Foreskin keratinocyte (primary cell): ENCODE measurements at places on chromosomes 12 and 14. TPM values are rescaled to one million over a fixed set of nuclear protein-coding genes. Genes with fewer than 3 reads are reported as not detected.

DNA sequence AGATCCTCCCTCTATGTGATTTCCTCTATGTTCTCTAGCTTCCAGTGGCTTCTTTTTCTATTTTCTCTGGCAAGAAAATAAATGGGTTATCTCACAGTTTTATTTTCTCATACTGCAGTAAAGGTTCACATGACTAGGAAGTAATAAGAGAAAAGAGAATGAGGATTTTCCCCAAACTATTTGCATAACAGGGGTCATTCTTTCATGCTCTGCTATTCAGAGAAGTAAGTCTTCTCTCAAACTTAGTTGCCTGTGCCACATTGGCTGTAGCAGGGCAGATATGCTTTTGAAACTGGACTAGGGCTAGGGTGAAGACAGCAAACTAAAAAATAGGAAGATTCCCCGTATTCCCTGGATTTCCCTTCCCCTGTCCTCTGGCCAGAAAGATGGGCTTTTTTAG is 57.4 kb downstream of the ACSM4 start:
- DNase-seq, result no peak

DNA sequence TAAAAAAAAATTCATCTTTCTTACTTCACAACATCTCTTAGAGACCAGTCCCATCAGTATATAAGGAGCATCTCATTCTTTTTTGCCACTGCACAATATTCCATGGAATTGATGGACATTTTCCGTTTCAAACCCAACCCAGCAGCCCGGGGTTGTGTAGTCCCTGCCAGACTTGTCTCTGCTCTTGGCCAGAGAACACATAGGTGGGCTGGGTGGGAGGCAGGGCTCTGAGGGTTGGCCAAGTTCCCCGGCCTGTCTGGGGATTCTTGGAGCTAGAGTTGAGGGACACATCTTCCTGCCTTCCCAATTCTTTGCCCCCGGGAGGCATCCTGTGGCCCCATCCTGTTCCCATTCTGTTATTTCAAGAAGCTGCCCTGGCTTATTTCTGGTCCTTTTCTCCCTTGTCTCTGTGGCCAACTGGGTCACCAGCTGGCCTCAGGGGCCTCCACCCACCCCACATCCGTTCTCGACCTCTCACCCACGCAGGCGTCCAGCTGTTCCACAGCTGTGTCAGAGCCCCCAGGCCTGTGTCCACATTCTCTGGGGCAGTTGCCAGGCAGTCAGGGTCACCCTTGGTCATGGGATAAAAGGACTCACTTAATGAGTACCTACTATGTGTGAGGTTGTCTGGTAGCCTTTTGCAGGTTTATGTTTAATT is 52.0 kb upstream of the CCDC63 start:
- DNase-seq, result no peak

- no peak for DNase-seq
These were observed 15.6 kb downstream of the VCPKMT start for GRCh38 chr14:50100805-50101204.

DNA sequence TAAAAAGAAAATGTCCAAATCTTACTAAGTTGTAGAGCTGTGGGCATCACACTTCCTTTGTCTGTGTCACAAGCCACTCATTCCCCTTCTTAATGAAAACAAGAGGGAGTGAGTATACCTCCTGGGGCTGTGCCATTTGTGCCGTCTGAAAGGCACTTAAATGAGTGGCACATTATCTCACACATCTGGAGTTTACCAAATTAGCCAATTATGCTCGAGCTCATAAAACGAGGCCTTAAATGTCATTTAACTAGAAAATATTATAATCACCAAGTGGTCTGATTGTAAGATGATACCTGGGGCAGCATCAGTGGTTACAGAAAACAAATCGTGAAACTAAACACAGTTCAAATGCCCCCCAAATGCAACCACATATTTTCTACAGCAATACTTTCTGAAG is 146.1 kb downstream of the PAX9 start:
- DNase-seq, result no peak

DNA sequence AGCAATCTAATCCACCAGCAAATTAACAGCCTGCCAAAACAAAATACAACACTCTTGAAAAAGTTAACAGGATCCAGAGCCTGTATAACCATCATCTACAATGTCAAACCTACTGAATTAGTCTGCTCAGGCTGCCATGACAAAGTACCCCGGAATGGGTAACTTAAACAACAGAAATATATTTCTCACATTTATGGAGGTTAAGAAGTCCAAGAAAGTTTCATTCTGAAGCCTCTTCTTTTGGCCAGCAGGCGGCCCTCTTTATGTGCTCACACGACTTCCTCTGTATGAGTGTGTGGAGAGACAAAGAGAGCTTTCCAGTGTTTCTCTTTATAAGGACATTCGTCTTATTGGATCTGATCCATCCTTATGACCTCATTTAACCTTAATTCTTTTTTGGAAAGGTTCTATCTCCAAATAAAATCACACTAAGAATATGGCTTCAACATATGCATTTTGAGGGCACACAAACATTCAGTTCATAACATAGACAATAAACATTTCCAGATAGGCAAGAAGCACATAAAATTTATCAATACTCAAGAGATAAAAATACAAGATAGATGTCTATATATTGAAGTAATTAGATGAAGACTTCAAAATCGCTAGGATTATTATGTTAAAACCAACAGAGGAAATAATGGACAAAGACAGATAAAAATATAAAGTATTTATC is 5.9 kb upstream of the RERG start:
- peak; percentile 51 for DNase-seq

GRCh38 chr12:91913651-91914050 is 232.0 kb downstream of the BTG1 start:
- no peak for DNase-seq

GRCh38 chr14:75067212-75067611 is 2.2 kb upstream of the ZC2HC1C start:
- no peak for DNase-seq

DNA sequence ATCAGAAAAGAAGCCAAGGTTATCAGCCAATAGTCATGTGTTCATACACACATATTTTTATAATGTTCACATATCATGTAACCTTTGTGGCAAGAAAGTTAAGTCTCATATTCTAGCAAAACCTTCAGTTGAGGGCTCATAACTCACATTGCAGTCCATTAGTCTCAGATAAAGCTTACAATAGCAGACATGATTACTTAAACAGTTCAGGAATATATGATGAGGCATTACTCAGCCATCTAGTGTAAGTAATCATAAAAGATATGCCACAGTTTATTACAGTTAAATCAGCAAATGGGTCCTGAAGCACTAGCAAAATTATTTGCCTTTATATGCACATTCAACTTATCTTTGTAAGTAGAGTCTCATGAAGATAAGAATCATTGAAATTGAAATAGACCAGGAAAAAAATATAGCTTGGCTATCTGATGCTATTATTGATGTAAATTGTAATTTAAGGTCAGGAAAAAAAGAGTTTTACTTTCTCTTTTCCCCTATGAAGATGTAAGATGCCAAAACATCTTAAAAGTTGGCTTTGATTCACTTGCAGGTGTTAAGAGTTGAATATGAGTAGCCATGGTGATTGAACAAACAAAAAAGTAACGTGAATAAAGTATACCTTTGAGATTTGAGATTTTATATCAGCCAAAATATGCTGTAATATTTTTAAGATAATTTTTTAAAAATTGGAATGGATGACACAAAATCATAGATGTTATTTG is 537.0 kb downstream of the SLC6A15 start:
- DNase-seq, result no peak

GRCh38 chr14:96626916-96627315 is 124.7 kb downstream of the PAPOLA start:
- no peak for DNase-seq

DNA sequence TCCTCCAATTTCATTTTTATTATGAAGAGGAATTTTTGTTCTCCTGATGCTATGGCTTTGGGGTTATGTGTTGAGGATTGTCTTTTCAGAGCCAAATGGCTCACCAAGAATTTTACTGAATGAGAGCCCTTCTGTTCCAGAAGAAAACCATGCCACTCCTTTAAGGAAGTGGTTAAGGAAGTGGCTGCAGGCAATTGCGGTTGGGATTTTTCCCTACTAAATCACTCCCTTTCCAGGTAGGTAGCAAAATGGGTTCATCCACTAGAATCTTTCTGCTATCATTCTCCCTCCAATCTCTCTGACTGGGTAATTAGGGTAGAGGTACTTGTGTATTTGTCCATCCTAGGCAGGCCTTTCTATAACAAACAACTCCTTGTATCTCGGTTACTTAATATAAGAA is 163.1 kb downstream of the TTC8 start:
- peak; percentile 95 for DNase-seq

GRCh38 chr14:106062502-106063272 is 536.3 kb downstream of the TMEM121 start:
- DNase-seq, result no peak

DNA sequence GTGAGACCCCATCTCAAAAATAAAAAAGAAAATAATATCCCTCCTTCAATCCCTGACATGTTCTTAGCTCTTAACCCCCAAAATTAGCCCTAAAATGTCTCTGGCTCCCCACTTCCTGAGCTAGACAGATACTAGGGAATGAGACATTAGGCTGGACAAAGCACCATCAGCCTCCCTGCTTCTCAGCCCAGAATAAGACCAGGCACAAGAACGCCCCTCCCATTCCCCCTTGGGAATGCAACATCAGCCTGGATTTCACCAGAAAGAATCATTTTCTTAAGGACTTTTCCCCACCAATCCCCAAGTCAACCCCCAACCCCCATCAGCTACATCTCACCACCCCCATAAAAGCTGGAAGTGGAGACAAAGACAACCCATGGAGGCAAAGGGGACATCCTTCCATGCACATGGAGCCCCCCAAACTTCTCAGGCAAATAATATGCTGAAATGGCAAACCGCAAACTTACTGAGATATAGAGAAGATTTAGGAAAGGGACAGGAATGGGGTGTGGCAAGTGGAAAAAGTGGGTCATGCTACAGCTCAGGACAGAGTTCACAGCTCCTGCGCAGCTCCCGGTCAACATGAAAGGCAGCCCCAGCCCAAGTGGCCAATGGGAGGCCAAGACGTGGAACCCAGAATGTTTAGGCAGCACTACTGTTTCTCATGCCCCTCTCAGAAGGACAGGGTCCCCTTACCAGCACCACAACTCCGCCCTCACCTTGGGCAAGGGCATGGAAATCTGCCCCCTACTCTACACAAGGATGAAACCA is 2.7 kb downstream of the CHD4 start:
- no peak for DNase-seq

DNA sequence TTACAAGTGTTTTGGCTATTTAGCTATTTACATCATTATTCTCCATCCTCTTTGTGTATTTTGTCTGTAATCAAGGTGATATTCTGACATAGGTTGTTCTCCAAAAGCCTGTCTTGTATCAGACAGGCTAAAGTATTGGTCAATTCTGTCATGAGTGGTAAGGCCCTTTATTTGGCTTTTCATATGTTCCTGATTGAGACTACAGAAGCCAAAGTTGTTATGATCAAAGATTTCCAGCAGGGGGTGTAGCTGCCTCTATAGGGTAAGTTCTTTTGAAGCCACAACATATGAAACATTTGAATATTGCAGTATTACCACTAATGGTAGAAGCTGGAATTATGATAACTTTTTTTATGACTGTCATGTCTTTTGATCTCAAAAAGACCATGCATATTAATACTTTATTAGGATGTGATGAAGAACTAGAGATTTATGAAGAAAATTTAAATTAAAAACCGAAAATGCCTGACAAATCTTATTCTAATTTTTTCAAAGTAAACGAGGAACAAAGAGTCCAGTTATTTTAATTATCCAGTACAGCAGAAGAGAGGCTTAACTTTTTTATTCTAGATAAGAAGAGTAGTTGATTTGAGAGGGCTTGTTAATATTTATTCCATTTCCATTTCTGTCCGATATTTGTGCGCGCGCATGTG is 3.4 kb upstream of the ARHGAP5 start:
- peak; percentile 71 for DNase-seq

GRCh38 chr12:64083285-64084210 is 138.5 kb downstream of the KICS2 start:
- peak; percentile 62 for DNase-seq

DNA sequence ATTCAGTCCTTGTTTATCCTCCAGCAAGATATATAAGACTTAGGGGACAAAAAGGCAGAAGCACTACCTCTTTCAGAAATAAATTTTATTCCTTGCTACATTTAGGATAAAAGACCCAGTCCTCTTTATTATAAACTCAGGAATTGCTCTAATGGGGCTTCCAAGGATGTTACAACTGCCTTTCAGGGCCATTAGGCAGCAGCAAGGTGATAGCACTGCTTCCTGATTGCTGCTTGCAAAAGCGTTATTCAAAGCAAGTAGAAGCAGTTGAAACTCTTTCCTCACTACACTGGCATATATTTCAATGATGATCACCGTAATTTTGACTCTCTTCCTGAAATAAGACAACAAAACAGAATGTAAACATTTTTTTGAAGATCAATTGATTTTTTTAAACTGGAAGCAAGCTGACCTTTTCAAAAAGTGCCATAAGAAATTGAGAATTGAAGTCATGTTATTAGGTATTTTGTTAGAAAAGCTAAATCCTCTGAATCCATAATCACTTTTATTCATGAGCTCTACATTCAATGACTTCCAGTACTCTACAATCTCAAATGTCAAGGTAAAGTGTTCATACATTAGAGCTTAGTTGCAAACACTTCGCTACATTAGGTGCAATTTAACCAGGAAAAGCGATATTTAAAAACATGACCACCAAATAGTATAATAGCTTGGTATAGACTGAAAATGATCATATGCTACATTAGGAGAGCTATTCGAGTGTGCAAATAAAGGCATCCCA is 233.4 kb upstream of the SYT10 start:
- DNase-seq, result no peak

DNA sequence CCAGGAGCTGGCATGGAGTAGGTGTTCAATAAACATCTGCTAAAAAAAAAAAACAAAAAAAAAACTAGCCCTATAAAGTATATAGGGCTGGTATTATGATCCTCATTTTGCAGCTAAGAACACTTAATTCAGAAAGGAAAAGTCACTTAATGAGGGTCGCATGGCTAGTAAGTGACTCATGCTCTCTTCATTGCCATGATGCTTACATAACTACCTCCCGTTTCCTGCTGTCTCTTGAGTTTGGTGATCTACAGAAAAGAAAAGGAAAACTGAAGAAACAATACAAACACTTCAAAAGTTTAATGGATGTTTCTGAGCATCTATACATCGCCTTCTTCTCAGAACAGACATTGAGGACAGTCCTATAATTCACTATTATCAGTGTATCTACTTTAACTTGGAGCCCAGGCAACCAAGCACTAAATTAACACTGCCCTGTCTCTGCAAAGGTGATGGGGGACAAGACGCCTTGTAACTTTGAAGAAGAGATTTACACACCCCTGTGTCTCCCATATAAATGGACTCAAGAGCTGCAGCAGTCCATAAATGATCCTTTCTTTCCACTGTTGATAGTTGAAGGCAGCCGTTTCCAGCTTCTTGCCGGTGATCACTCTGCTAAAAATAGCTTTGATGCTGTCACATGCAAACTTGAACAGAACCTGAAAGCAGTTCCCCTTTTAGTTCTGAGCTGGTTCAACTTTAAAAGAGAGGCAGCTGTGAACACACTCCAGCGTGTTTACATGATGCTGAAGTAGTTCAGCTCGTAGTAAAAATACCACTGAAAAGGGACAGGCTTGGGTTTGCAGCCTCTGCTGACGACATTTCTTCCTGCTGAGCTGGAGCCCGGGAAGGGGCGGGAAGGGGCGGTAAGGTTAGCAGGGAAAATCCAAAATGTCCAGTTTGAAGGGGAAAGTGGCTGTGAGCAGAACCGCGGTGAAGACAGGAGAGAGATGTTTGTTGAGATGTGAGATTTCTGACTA is 113.3 kb downstream of the FOXN3 start:
- DNase-seq, result peak; percentile 14

The RND1 gene
- 0.10 and 0.11 TPM in 2 replicates for polyA plus RNA-seq

The MSRB3 gene
- polyA plus RNA-seq, result 8.6 and 9.4 TPM in 2 replicates

The HOXC4 gene
- polyA plus RNA-seq, result 2.4 and 2.6 TPM in 2 replicates

The AJUBA gene
- 93.6 and 105 TPM in 2 replicates for polyA plus RNA-seq

The LPAR5 gene
- 12.8 and 14.4 TPM in 2 replicates for polyA plus RNA-seq

The ADAMTS20 gene
- polyA plus RNA-seq, result not detected in 2 replicates
